Activated T-helper 1 cell treated with Interleukin-2 at 50 U/mL for 16 hours (primary cell): ENCODE measurements at places on chromosomes 13 and 19.

DNA sequence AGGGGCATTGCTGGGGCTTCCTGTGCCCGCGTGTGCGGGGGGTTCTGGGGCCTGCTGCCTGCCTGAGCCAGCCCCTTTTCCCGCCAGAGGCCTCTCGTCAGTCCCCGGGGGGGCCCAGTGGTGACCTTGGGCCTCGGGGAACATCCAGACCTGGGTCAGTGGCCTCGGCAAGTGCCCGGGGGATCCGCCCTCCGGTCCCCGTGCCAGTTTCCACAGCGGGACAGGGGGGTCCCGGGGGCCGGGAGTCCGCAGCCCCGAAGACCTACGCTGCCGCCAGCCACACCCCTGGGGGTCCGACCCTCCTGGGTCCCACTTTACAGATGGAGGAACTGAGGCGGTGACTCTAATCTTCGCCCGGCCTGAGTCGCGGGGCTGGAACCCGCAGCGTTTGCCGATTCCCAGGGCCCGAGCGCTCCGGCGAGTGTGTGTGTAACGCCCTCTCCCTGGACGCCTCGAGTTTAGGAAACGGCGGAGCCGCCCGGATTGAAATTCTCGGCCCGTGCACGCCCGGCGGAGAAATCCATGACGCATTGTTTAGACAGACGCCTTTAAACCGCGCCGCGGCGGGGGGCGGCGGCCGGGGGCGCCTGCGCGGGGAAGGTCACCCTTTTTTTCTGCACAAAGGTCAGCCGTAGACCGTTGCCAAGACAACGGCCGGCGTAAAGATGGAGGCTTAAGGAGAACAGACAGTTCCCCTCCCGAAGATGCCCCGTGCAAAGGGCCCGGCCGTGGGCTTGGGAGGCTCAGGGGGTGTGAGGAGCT lies 39.3 kb downstream of the EFNA2 start:
- DNase-seq, result no peak

DNA sequence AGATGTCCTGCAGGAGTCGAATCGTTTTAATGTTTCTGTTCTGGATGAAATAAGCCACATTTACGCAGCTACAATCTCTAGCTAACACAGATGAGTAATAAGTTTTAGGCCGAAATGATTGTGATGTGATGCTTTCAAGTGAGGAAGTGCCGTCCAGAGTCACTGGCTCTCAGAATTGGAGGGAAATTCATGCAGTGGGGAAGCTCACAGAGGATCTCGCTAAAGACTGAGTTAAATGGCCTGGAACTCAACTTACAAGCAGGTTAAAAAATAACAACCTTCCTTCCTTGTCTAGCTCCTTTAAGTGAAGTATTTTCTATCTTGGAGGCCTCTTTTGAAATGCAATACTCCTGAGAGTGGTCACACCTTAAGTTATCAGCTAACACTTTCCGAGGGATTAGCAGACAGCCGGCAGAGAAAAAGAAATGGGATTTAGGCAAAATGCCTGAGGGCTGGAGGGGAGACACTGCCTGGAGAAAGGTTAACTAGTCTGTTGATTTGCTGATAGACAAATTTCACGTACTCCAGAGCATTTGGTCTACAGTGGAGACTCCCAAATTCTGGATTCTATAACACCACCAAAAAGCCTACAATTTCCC lies 74.2 kb downstream of the IRS2 start:
- no peak for DNase-seq

- DNase-seq, result no peak
Observed at GRCh38 chr13:111115965-111116521, 933 bp downstream of the ARHGEF7 start.

DNA sequence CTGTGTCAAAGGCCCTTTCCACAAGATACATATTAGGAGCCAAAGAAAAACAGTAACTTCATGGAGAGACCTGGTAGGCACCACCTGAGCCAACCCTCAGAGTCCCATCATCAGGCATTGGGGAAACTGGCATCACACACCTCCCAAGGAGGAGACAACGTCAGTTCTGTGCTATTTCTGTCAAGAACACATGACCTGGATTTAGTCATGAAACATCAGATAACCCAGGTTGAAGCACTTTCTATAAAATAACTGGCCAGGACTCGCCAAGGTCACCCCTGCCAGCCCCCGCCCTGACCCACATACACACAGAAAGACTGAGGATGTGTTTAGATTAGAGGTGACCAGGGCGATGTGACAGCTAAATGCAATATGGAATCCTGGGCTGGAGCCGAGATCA lies 35.6 kb downstream of the COL4A1 start:
- no peak for DNase-seq

GRCh38 chr19:55118401-55118991 lies 1.1 kb upstream of the PPP1R12C start:
- DNase-seq, result no peak

DNA sequence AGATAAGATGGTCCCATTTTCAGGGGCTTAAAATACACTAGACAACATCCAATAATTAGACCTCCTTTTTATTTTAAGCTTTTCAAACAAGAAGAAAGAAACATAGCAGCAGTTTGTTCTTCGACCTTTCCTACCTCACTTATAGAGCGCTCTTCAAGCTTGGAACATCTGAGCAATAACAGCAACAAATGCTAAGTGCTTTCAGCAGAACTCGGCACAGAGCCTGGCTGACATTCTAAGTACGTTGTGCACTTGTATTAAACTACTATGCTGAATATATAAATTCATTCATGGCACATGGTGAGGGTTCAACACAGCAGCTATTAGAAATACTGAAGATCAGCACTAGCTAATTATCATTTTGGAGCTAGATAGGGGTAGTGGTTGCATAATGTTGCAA lies 256.1 kb upstream of the MAB21L1 start:
- no peak for DNase-seq

DNA sequence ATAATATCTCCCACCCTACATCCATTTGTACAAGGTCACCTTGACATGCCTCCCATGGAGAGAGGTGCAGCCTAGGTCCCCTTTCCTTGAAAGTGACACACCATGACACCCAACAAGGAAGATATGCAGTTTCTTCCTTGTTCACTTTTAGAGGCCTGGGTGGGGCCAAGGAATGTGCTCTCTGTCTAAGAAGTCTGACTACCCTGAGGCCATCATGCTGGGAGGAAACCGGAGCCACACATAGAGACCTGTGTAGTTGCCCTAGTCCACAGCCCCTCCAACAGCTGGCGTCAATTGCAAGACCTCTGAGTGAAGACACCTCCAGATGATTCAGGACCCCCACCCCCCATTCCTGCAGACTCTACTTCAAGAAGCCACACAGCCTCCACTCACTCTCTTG lies 11.0 kb downstream of the SYDE1 start:
- DNase-seq, result no peak

DNA sequence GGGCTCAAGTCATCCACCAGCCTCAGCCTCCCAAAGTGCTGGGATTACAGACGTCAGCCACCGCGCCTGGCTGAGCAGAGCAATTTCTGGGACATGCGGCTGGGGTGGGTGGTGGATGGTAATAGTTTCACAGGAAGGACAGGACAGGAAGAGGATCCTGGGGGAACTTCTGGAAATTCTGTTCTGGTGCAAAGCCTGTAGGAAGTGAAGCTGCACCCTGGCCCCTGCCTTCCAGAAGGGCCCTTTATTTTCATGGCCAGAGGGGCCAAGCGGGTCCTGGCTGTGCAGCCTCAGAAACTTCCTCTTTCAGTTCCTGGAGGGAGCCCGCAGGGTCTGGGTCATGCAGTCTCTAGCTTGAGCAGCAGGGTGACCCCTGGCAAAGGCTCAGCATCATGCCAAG lies 15.7 kb downstream of the FEM1A start:
- no peak for DNase-seq

- peak; percentile 13 for DNase-seq
Observed at GRCh38 chr19:3135961-3136683, at the start of gene GNA15. TSS of gene GNA15 (plus strand) at chr19:3136033. CDS start at chr19:3136451, 418 bp downstream.

DNA sequence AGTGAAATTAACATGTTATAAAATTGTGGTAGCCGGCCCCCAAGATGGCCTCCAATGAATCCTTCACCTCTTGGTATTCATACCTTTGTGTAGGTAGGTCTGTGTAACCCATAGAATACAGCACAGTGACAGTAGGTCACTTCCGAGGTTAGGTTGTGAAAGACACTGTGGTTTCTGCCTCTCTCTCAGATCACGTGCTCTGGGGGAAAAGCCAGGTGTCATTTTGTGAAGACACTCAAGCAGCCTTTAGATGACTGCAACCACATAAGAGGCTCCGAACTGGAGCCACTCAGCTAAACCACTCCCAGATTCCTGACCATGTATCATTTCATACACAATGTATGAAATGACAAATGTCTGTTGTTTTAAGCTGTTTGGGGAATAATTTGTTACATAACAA lies 9.8 kb upstream of the USPL1 start:
- peak; percentile 36 for DNase-seq

DNA sequence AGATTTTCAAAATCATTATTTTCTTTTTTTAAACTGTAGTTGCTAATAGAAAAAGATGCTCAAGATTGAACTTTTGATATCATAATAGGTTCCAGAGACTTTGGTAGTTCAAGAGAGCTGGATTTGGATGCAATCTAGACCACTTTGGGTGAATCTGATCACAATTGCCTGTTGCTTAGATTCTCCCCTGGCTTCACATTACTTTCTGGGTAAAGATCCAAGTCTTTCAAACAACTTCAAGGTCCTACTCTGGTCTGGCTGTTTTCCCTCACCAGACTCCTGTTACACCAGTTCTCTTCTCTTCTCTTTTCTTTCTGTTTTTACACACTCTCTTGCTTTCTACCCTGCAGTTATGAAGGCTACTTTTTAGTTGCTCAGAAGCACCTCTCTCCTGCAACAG lies 7.4 kb upstream of the SPRY2 start:
- DNase-seq, result no peak

DNA sequence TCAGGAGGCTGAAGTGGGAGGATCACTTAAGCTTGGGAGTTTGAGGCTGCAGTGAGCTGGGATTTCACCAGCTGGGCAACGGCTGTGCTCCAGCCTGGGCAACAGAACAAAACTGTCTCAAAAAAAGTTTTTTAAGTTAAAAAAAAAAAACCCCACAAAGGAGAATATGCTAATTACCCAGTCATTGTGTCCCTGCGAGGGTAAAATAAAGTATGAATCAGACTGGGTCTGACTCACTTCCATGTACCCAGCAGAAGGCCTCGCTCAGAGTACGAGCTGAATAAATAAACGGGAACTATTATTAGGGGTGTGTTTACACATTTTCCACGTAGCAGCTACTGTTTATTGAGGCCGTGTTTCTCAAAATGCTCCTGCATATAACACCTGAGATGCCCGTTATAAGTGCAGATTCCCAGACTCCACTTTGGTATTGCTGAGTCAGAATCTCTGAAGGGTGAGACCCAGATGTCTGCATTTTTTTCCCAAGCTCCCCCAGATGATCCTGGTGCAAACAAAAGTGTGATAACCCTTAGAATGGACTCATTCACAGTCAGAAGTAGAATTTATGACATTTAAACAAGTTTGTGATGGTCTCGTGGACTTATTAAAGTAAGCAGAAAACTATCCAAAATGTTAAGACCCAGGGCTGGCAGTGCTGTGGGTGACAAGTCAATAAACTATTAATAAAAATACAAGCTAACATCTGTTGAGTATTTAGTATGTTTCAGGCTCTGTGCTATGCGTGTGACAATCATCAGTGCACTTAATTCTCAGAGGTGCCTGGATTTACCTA lies 28.2 kb downstream of the KCNC3 start:
- no peak for DNase-seq

GRCh38 chr13:80865329-80865728 lies 524.4 kb upstream of the SPRY2 start:
- no peak for DNase-seq

- DNase-seq, result no peak
Observed at GRCh38 chr13:113849981-113850721, 13.7 kb downstream of the GAS6 start.

DNA sequence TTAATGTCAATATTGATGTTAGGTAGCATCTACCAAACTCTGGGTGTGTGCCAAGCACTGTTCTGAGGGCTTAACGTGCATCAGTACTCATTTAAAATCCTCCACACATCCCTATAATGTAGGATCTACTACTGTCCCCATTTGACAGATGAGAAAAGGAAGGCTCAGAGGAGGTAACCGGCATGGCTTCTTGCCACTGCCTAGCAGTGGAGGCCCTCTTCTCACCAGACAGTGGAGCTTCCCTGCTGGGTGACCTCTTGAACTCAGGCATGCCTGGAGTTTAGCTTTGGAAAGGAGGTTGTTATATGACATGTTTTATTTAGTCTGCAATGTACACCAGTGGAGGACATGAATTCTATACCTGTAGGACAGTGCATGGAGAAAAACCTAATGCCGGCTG lies 2.1 kb downstream of the SPATA13 start:
- DNase-seq, result no peak

GRCh38 chr19:16441661-16442162 lies 30.1 kb downstream of the EPS15L1 start:
- DNase-seq, result no peak

GRCh38 chr19:45670670-45671453 lies 2.8 kb downstream of the GIPR start:
- peak; percentile 30 for DNase-seq

GRCh38 chr13:107185889-107186288 lies 618.0 kb upstream of the ARGLU1 start:
- no peak for DNase-seq

DNA sequence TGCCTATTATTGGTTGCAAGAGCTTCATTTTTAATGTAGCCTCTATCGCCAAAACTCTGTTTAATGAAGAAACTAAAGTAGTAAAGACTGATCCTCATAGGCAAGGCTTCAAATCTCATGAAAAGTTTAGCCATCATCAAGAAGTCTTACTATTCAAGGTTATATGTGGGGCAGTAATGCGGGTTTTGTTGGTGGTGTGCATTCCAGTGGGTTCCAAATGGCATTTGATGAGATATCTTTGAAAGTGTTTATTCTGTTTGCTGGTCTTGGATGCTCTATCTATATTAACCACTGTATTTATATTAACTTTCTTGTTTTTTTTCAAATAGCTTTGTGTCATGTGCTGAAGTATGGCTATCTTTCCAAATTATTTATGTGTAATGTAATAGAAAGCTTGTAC lies 72.2 kb downstream of the SERTM1 start:
- DNase-seq, result no peak

DNA sequence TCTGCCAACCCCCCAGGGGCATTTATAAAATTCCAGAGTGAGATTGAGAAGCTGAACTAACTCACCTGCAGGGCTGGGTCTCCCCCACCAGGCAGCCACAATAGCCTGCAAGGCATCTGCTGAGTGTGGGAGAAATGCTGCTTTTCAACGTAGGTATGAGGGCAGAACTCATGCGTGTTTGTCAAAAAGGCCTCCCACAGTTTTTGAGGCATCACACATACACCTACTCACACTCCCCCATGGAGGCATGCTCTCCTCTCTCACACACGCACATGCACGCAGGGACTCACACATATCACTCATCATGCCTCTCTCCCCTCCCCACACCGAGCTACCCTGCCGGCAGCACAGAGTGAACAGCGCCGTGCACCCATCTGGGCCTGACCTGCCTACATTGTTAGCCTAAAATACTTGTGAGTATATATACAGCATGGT lies 390.5 kb downstream of the FGF9 start:
- DNase-seq, result peak; percentile 38

- no peak for DNase-seq
Observed at GRCh38 chr19:34246340-34246739, 8.0 kb upstream of the GARRE1 start.
